ENCODE measurements at places on chromosomes 16 and 17.

DNA sequence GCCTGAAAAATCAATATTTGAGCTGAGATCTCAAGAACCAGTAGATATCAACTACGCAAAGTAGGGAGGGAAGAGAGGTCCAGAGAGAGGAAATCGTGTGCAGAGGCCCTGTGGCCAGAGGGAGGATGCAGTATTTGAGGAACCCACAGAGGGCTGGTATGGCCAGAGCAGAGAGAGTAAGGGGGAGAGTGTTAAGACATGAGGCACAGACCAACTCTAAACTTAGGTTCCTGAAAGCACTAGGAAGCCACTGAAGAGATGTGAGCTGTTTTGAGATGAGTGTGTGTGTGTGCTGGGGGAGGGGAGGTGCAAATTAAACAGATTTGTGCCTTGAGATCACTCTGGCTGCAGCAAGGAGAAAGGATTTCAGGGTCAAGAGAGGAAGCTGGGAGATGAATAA, 10.9 kb downstream of the SLC13A2 start:
- no peak for DNase-seq

DNA sequence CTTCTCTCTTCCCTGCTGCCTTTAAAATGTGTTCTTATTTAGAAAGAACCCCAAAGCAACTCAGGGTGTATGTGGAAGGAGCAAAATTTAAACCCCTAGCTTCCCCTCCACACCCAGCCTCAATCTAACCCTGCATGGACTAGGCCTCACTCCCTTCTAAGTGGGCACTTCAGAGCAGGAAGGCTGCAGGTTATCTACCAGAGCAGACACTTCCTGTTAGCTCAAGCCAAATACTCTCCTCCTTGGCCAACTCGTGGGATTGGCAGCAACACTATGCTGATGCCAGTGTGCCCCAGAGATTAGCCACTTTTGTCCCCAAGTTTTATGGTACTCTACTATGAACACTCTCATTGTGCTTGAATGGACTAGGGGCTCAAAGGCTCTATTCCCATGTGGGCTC, 35.6 kb downstream of the CCDC42 start:
- no peak for DNase-seq

DNA sequence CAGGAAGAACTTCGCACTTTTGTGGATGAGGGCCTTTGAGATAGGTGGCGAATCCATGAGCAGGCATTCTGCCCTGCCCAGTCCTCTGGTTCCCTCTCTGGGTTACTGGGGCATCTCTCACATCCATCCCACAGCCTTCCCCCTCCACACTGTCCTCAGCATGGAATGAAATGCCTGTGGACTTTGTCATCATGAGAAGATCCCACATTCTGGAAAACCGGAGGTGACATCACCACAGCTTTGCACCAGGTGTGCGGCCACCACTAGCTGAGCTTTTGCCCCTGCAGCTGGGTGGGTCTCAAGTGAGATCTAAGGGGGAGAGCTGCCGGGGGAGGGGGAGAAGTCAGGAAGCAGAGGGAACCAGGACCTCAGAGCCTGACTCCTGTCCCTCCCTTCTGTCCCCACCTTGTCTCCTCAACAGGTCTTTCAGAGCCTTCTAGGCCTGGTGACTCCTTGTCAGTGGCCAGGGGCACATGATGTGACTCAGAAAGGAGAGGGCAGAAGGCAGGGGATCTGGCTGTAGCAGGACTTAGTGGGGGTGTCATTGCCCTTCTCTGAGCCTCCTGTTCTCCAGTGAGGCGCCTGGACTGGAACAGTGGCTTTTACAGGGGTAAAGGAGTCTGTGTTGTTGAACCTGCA, 40.0 kb upstream of the DLX4 start:
- DNase-seq, result no peak

GRCh38 chr17:31156326-31156725, 61.5 kb downstream of the NF1 start:
- DNase-seq, result peak; percentile 29

- DNase-seq, result no peak
These were observed 1.2 kb upstream of the COX6A2 start for GRCh38 chr16:31429314-31429713.

- DNase-seq, result no peak
These were observed 28.9 kb downstream of the FAM20A start for GRCh38 chr17:68572138-68572842.

DNA sequence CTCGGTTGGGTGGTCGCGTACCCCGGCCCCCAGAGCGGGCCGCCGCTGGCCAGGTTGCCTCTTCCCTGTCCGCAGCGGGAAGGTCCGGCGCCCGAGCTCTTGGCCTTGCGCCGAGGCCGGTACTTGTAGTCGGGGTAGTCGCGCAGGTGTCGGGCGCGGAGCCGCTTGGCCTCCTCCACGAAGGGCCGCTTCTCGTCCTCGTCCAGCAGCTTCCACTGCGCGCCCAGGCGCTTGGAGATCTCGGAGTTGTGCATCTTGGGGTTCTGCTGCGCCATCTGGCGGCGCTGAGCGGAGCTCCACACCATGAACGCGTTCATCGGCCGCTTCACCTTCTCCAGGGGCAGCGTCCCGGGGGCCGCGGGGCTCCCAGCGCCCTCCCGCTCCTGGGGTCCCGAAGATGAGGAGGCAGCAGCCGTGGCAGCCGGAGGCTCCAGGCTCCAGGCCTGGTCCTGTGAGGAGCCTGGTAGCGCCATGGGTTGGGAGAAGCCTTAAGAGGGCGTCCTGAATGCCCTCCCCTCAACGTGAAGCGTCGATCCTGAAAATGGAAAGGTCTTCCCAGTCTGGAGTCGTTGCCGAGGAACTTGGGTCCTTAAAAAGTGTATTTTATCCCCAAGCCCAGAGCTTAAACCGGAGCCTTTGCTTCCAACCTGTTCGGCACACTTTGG, 558 bp downstream of the SOX15 start:
- peak; percentile 60 for DNase-seq

DNA sequence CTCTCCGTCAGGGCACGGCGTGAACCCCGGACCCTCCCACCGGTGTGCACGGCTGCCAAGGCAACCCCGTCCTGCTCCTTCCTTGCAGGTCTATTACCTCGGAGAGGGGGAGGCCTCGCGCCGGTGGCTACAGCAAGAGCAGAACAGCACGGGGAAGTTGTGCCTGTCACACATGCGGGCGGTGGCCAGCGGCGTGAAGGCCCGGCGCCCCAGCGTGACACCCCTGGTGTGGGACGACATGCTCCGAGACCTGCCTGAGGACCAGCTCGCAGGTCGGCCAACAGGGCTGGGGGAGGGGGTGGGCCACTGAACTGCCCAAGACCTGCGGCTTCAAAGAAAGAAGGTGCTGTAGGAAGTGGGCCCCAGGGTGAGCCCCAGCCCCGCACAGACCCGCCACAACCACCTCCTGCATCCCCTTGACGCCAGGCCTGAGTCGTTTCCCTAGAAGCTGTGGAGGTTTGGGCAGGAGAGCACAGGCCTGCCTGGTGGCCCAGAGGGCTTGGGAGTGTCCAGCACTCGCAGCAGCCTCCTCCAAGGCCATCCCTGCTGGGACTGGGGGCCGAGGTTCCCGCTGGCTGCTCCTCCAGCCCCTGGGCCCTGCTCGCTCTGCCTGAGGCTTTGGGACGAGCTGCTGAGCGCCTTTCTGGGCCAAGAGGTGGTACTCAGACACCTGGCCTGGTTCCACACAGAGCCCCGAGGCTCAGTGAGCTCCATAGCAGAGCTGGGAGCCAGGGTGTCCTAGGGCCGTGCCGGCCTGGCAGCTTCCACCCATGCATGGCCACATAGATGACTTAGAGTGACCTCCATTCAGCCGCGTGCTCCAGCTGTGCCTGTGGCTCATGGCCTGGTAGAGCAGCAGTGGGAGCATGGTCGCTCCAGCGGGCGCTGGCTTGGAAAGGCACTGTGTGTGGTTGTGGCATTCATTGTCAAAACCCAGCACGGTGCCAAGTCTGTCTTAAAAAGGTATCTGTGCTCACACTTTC, 14.7 kb downstream of the CYBC1 start:
- no peak for DNase-seq

- no peak for DNase-seq
These were observed 2.0 kb downstream of the ASGR2 start for GRCh38 chr17:7112510-7113108.

Data from GM04504 (cell line).